C1 segment of cervical spinal cord (tissue), 14 donors: ENCODE measurements at places on chromosomes 4 and X.

GRCh38 chr4:56979421-56980072 is 851 bp downstream of the POLR2B start:
- DNase-seq = no peak

DNA sequence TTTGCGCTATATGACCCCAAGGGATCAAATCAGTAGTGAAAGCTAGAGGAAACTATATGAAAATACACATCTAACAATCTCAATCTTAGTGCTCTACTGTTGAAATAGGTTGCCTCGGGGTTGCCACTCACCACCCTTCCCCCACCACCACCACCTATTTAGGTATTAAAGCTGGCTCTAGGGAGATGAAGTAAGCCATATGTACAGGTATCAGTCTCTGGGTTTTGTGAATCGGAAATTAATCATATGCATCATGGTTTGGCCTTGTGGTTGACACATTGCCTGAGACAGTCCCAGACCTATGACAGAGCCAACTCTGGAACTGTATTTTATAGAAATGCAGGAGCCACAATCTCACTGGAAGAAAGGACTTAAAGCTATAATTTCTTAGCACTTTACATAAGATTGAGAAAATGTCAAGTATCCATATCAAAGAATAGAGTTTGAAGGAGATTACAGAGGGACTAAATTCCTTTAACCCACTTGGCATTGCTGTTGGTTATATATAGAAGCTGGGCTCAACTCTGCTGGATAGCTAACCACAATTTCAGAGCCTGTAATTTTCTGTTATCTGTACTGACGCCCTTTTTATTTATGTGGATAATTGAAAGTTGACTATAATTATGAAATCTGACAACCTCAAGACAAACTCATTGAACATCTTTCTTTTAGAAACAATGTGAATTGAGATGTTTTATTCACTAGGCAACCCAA is 26.7 kb upstream of the BMP2K start:
- DNase-seq = no peak

GRCh38 chr4:153950100-153950979 is 161.5 kb upstream of the SFRP2 start:
- no peak for DNase-seq

- no peak for DNase-seq
Observed at GRCh38 chr4:150849016-150849415, 166.1 kb downstream of the LRBA start.

DNA sequence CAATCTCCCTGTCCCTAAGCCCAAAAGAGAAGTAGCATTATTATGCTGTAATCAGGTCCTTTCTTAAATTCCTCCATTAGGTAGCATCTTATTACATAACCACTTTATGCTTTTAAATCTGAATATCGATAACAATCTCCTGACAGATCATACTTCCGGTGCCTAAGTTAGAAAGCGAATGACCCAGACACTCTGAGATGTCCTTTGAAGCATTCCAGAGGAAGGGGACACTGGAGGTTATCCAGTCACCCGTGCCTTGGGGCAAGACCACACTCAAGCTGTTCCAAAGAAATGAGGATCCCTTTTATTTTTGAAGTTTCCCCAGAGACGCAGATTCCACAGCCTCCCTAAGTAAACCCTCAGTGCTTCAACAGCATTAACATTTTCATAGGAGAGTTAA is 125.7 kb downstream of the PALLD start:
- DNase-seq = no peak

GRCh38 chr4:187558391-187558790 is 437.2 kb upstream of the ZFP42 start:
- no peak for DNase-seq

DNA sequence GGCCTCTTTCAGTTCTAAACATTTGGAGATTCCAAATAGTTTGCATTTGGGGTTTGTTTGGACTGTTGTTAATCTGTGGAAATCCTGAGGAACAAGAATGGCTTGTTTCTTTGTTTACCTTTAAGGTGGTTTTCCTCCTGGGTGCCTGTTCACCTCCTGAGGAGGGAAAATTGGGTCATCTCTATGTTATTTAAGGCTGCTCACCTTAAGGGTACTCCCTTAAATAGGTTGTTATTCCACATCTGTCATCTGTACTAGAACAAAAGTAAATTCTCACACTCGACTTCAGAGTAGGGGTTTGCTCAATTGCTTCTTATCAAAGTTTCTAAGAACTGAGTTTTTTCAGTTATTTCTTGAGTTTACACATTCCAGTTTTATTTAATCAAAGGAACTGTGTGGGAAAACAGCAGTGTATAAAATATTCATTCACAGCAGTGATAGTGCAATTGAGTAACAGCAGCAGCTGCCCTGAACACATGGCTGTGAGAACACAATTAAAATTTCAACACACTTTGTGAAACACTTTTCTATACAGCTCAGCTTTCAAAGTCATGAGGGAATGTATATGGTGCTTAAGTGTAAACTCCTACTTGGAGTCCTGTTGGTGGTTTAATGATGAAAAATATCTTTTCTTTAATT is 238.5 kb upstream of the PGRMC2 start:
- DNase-seq = no peak

DNA sequence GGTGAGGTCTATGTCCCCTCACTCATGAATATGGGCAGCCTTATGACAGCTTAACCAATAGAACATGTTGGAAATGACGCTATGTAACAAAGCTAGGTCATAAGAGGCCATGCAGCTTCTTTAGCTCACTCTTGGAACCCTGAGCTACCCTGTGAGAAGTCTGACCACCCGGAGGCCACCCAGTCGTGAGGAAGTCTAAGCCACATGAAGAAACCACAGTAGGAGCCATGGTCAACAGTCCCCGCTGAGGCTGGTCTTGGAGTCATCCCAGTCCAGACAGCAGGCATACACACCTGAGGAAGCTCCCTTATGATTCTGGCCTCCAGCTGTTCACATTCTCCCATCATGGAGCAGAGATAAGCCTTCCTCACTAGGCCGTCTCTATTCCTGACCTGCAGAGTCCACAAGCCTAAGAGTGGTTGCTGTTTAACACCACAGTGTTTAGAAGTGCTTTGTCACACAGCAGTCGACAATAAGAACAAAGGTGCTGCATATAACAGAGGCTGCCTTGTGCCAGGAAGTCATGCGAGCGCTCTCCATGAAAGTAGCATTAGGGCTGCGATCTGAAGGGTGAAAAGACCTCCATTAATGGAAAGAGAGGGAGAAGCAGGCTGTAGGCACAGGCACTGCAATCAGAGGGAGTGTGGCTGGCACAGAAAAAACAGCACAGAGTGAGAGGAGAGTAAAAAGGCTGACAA is 38.2 kb downstream of the TSPAN5 start:
- no peak for DNase-seq

DNA sequence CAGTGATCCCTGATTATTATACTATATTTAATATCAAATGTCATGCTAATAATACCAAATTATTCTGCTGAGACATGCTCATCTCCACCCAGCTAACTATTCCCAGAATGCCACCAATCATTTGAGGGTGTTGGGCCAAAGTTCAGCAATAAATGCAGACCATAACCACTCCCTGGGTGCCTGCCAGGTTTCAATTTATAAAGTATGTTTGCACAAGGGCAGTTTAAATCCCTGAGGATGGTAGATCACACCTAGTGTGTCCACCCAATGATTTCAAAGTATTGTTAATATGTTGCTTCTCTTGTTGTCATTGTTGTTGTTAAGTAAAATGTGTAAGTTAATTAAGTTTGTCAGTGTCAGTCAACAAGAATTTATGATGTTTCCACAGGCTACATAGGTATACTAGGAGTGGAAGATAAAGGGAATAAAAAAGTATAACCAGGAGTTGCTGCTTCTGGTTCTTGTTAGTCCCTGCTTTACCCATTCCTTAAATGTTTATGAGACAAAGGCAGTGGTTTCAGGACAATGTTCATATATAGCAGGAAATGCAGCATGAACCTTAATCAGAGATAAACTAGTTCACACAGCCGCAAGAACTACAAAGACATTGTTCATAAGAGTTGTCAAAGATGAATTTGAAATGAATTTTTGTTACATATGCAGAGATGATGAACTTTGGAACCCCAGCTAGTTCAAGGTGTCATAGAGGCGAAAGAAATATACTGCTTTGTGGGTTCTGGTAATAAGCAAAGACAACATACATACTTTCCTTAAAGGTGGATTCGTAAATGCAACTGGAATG is 25.5 kb downstream of the HPGD start:
- DNase-seq = no peak

GRCh38 chr4:169045862-169046584 is 36.0 kb upstream of the CBR4 start:
- no peak for DNase-seq

DNA sequence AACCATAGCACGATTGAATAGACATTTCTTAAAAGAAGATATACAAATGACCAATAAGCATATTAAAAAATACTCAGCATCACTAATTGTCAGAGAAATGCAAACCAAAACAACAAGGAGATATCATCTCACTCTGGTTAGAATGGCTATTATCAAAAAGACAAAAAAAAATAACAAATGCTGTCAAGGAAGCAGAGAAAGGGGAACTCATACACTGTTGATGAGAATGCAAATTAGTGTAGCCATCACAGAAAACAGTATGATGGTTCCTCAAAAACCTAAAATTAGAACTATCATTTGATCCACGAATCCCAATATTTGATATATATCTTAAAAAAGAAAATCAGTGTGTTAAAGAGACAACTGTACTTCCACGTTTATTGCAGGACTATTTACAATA is 71.7 kb upstream of the BANK1 start:
- no peak for DNase-seq

DNA sequence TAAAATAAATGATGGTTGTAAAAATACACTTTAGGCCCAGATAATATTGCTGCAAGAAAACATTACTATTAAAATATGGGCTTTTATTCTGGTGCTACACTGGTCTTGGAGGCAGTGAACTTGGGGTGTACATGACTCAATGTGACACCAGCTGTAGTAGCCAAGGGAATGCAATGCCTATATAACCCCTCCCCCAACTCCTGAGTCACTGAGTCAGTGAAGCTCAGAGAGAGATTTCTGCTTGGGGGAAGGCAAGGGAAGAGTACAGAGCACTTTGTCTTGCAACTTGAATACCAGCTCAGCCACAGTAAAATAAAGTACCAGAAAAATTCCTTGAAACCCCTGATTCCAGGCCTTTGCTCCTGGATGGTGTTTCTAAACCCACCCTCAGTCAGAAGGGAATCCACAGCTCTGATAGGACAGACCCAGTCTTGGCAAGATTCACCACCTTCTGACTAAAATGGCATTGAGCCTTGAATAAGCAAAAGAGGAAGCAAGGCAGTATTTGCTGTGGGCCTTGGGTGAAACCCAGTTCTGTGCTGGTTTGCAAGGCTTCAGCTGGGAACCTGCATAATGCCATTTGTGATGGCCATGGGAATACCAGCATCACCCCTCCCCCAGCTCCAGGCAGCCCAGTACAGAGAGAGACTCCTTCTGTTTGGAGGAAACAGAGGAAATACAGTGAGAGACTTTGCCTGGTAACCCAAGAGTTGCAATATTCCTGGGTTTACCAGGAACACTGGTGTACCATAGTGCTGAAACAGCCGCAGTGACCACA is 209.9 kb downstream of the IQCM start:
- no peak for DNase-seq

GRCh38 chr4:6695660-6696610 is 2.3 kb downstream of the S100P start:
- DNase-seq = no peak
